ENCODE measurements at places on chromosomes 3 and 15.

GRCh38 chr3:76965122-76965725 is 74.7 kb upstream of the ROBO2 start:
- no peak for DNase-seq

DNA sequence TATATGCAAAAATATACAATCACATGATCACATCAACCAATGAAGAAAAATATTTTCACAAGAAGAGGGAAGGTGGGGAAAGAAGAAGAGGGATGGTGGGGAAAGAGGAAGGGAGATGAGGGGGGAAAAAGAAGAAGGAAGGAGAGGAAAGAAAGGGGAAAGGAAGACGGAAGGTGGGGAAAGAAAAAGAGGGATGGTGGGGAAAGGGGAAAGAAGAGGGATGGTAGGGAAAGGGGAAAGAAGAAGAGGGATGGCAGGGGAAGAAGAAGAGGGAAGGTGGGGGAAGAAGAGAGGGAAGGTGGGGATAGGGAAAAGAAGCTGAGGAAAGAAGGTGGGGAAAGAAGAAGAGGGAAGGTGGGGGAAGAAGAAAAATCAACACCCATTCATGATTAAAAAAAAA is 3.2 kb upstream of the GOLGB1 start:
- no peak for DNase-seq

GRCh38 chr3:16277471-16277870 is 12.5 kb downstream of the OXNAD1 start:
- DNase-seq, result no peak

DNA sequence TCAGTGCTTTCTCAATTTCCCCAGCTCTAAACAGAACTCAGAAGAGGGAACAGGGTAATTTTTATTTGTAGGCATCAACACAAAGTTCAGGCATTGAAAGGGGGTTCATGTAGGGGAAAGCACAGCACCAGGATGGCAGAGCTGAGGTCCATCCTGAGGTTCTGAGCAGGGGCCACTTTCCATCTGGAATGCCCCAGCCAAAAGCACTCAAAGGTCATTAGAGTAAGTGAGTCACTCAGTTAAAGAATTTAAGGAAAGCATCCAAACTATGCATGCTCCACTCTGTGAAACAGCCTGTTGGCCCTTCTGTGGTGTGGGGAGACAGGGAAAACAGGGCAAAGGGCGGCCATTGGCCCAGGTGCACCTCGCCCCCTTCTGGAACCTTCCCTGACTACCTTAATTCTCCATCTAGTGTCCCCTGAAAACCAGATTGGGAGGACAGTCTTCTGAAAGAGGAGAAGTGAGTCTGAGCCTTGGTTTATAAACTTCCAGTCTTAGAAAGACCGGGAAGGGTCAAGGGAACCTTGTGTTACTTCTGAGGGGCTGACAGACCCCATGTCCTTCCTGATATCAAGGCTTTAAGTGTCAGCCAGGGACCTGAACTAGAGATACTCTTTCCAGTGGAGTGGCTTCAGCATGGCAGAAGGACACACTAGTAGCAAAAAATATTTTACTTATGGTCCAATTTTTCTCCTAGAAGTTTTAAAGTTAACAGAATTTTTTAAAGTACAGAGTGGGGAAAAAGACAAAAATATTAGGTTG is 133.3 kb downstream of the MYLK start:
- DNase-seq, result no peak

DNA sequence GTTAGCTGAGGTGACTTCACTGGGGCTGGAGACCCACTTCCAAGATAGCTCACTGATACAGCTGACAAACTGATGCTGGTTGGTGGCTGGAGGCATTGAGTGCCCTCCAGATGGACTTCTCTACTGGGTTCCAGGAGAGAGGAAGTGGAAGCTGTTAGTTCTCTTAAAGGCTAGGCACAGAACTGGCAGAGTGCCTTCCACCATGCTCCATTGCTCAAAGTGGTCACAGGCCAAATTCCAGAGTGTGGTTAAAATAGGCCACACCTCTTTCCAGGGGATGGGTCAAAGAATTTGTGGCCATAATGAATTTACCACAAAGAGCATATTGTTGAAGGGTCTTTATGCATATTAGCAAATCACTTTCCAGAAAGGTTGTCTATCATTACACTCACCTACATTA is 74.2 kb downstream of the NMD3 start:
- no peak for DNase-seq

- DNase-seq, result no peak
Measured at GRCh38 chr3:99505200-99505599, 133.2 kb upstream of the COL8A1 start.

DNA sequence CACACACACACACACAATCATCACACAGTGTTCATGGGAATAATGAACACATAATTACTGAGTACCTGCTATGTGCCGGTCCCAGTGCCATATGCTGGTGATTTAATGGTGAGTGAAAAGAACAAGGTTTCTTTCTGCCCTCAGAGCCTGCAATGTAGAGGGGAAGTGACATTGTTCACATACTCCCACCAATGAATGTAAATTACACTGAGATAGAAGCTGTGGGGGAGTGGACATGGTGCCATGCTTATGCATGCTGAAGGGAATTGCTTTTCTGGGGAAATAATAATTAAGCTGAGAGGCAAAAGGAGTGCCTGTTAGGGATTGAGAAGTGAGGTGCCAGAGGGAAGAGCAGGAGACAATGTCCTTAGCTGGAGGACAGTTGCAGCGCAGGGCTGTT is 175.1 kb downstream of the MFSD1 start:
- no peak for DNase-seq
